ENCODE measurements at places on chromosomes 4 and X.
A peak's percentile ranks its signal among the peaks of the same experiment; 100 is the strongest.

- DNase-seq: no peak
Observed at GRCh38 chr4:77286906-77287305, 129.9 kb downstream of the CCNG2 start.

- peak; percentile 76 for DNase-seq
Observed at GRCh38 chr4:155442267-155443105, 65.7 kb upstream of the MAP9 start.

DNA sequence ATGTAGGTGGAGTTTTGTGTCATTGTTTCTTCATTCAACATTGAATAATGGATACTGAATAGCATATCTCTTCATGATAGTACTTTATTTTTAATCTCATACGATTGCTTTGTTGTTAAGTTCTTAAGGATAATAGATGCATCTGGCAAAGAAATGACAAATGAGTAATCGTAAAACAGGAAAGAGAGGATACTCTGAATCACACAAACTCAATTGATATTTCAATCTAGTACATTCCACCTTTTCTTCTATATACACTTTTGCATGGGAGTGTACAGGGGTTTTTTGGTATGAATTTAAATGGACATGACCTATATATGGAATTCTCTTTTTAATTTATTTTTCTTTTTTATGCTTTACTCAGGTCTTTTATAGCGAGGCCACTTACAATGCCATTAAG, 186.9 kb upstream of the STK26 start:
- DNase-seq: no peak

GRCh38 chrX:117840645-117841044, 276.0 kb downstream of the KLHL13 start:
- DNase-seq: no peak

Data from NCI-H82 (cell line).